Sigmoid colon (tissue), 7 donors: ENCODE measurements at places on chromosomes 1 and 21. TPM values are rescaled to one million over a fixed set of nuclear protein-coding genes. Genes with fewer than 3 reads are reported as not detected.

The CCSAP gene
- 4.2 TPM for total RNA-seq

The OR6K3 gene
- not detected for total RNA-seq

The THEM5 gene
- total RNA-seq: not detected

The SFT2D2 gene
- 36.7 TPM for total RNA-seq

The FMO5 gene
- 3.6 TPM for total RNA-seq

The KCNJ6 gene
- under 0.01 TPM for total RNA-seq

The KPRP gene
- total RNA-seq: not detected

The ORC1 gene
- 0.36 TPM for total RNA-seq

The SLC16A4 gene
- total RNA-seq: 3.7 TPM

The HSPG2 gene
- total RNA-seq: 185 TPM
